Fibroblast of skin of back (primary cell): ENCODE measurements at places on chromosomes 12 and 14.
A peak's percentile ranks its signal among the peaks of the same experiment; 100 is the strongest.

DNA sequence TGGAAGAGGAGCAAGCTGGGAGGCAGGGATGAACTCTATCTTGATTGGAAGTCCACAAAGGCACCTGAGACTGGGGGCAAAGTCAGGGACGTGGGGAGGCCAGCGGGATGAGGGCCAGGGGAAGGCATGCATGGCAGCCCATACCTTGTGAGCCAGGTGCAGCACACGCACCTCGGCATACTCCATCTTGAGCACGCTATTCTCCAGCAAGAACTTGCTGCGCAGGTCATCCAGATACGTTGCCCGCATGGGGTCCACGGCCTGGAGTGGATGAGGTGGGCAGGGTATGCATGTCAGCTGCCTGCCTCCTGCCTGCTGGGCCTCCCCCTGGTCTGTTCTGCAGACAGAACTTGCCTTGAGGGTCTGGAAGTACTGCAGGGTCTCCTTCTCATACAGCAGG is 3.9 kb downstream of the RABGGTA start:
- DNase-seq: no peak

DNA sequence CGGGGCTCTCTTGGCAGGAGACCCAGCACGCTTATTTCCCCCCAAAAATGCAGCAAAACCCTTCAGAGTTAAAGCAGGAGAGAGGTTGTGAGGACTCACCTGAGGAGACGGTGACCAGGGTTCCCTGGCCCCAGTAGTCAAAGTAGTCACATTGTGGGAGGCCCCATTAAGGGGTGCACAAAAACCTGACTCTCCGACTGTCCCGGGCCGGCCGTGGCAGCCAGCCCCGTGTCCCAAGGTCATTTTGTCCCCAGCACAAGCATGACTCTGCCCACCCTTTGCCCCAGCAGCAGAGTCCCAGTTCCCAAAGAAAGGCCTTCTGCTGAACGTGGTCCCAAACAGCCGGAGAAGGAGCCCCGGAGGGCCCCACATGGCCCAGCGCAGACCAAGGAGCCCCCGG is 337.7 kb downstream of the TMEM121 start:
- no peak for DNase-seq

GRCh38 chr14:55274751-55275150 is 3.5 kb downstream of the FBXO34 start:
- peak; percentile 75 for DNase-seq

DNA sequence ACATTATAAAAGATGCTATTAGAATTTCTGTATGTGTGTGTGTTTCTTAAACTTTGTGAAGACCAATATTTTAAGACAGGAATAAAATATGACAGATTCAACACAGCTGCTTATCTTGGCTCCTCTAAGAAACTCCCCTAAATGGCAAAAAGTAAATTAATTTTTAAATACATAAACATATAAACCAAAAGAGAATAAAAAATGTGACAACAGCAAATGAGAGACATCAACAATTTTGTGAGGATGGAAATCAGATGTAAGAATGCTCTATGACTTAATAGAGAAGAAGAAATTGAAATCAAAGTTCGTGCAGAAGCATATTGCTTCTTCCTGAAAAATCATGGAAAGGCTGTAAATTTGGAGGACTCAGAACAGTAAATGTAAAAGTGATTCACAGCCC is 1083.8 kb downstream of the FLRT2 start:
- no peak for DNase-seq

GRCh38 chr12:2895051-2895451 is 4.4 kb downstream of the TULP3 start:
- DNase-seq: peak; percentile 48

DNA sequence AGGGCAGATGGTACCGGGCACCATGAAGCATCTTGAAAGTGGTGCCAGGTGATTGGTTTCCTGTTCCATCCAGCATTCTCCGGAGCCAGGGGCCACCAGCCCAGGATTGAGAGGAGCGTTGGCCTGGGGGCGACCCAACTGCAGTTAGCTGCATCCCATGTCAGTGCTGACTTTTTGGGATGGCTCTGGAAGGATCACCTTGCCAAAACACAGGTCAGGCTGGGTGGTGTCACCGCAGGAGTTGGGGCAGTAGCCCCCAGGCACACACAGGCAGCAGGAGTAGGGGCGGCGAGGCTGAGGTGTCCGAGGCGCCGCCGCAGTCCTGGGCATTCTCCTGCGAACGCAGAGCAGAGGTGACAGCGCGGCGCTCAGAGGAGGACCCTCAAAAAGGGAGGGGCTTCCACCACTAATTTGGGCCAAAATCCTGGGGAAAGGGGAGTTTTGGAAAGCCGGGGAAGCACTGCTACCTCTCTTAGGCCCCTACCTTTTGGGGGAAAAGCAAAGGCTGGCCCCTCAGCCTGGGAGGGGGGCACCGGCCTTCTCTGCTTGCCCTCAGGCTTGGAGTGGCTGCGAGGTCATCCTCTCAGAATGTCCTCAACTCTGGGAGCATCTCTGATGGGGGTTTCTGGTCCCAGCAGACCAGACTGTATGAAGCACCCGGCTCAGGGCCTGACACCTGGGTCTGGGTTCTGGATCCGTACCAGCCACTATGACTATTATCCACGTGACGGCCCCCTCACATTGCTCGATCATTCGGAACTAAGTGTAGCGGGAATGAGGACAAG is 26.7 kb upstream of the LRTM2 start:
- no peak for DNase-seq

DNA sequence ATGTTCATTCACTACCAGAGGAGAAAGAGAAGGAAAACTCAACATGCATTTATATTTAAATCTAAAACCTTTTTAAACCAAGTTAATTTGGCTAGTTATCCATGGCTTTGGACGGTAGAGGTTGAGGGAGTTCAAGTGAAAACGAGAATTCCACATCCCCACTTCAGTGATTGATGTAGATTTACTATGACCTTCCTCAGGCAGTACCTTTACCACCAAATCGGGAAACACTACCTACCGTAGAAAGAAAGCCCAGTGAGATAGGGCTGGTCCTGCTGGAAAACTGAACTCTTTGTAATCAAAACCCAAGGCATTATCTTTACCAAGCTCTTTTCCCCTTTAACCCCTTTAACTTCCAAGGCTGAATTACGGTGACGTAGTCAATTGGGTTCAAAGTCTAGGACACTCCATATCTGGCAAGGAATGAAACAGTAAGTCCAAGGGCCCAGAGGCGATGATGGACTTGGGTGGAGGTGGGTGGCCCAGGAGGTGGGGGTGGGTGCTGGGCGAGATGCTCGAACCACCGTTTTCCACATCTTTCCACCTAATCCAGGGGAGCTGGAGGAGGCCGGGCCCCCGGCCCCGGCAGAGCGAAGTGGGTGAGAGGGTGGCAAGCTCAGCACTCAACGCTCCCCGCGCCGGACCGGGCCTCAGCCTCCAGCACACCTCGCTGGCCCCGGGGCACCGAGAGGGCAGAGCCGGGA is 618 bp downstream of the SEC23A start:
- peak; percentile 58 for DNase-seq

GRCh38 chr12:106088811-106089485 is 49.8 kb downstream of the NUAK1 start:
- no peak for DNase-seq

- DNase-seq: no peak
Measured at GRCh38 chr12:57725851-57726150, 12.7 kb downstream of the AGAP2 start.

DNA sequence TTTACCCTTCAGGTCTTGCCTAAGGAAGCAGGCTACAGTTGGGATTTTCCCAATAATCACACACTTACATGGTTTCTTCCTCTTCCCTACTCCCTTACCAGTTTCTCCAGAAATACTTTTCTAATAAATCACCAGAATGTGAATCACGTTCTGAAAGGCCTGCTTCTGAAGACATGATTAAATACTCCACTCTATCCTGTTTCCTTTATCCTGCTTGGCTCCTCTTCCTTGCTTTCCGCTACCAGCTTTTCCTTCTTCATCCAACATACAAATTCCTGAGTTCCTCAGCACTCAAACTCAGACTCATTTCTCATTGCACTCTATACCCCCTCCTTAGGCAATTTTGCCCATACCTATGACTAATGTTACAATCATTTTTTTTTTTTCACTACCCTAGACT is 118.3 kb downstream of the MGAT4C start:
- DNase-seq: peak; percentile 85

GRCh38 chr12:132761921-132762583 is 420 bp upstream of the ANKLE2 start:
- peak; percentile 90 for DNase-seq

DNA sequence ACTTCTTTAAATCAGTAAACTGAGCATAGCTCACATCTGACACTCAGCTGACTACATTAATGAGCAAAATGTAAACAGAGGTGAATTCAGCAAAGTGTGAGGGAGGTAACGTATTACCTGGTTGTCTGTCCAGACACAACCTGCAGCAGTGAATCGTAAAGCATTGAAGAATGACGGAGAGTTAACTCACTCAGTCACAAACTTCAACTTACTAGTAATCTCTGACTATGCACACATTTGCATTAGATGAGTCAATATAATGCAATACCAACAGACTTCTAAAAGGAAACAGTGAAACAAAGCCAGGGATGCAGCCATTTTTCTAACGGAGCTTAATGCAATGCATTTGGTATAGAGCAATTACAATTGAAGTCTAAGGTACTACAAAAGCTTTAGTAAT is 40.0 kb downstream of the STX2 start:
- no peak for DNase-seq

DNA sequence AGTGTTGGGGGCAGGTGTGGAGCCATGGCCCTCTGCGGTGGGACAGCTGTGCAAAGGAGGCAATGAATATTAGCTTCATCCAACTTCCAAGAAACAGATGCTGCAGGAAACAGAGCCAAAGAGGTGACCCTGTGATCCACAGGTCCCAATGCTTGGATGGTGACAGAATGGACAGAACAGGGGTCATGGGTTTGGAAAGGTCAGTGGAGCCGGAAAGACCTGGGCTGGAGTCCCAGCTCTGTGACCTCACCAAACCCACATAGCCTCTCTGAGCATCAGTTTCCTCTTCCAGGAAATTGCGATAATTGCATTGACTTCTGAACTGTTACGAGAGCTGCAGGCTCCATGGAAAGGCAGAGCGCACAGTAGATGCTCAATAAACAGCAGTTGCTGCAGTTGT is 110.2 kb upstream of the GSC start:
- DNase-seq: no peak

DNA sequence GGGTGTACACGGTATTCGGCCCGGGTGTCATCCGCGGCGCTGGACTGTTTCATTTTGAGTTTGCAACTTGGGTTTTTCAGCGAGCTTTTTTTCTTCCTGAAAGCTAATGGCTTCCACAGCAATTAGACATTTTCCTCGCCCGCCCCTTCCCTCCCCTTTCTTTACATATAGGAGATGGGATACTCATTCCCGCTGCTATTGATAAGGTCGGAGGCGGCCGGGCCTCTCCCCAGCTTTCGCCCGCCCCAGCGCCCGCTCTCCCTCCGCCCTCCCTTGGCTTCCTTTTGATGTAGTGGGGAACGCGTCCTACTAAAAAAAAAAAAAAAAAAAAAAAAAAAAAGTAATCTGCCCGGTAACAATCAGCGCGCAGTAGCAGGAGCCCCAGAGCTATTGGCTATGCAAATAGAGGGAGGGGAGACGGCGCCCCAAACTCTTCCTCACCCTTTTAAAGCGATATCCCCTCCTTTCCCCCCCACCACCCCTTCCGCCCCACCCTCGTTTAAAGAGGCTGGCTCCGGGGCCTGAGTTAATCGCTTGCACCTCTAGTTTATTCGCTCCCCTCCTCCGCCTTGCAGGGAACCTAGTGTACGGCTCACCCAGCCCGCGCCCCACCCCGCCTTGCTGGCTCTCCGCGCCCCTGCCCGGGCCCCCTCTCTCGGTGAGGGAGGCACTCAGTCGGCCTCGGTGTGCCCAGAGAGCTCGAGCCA is 1.7 kb upstream of the CCND2 start:
- no peak for DNase-seq

DNA sequence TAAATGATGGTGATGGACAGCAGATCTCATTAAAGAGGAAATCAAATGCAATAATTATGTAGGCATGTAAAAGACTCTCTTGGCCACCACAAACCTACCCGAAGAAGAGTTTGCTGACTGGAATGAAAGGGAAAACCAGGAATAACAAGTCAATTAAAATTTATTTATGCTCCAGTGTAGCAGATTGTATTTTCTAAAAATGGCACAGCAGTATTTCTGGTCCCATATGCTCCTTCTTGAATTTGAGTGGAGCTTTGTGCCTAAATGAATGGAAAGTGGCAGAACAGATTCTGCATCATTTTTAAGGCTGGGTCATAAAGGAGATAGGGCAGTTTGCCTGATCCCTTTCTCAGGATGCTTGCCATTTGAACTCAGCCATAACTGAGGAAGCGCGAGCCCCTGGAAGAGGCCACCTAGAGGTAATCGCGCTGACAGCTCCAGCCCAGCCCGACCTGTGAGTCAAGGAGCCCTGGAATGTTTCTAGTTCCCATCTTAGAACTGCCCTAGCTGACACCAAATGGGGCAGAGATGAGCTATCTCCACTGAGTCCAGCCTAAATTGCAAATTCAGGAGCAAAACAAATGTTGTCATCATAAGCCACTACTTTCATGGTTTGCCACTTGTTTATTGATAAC is 229.2 kb upstream of the TMTC1 start:
- no peak for DNase-seq

- DNase-seq: no peak
Measured at GRCh38 chr12:120771097-120771496, 45.5 kb downstream of the ACADS start.

- DNase-seq: no peak
Measured at GRCh38 chr14:33309106-33309505, 370.4 kb downstream of the NPAS3 start.

- no peak for DNase-seq
Measured at GRCh38 chr12:87847147-87847546, 182.1 kb downstream of the C12orf50 start.
